EH (cell line): ENCODE measurements at places on chromosomes 7 and 10.

- no peak for DNase-seq
Measured at GRCh38 chr10:33022090-33022489, 64.1 kb upstream of the ITGB1 start.

GRCh38 chr10:128894641-128895040 lies 572.4 kb upstream of the MGMT start:
- DNase-seq: no peak

DNA sequence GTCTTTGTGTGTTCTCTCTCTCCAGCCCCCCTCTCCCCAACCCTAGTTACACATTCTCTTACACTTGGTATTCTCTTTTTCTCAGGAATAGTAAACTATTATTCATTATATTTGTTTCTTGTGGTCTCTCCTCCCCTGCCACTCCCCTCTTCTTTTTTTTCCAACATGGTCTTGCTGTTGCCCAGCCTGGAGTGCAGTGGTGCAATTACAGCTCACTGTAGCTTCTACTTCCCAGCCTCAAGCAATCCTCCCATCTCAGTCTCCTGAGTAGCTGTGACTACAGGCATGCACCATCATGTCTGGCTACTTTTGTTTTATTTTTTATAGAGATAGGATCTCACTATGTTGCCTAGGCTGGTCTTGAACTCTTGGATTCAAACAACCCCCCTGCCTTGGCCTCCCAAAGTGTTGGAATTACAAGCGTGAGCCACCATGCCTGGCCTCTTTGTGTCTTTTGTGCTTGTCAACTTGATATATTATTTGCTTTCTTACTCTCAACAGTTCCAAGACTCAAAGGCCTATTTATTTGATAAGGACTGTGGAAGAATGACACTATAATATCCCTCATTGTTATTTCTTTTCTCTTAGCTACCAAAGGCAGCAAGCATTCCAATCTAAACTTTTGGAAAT lies 66.9 kb downstream of the MLLT10 start:
- DNase-seq: peak; percentile 9

DNA sequence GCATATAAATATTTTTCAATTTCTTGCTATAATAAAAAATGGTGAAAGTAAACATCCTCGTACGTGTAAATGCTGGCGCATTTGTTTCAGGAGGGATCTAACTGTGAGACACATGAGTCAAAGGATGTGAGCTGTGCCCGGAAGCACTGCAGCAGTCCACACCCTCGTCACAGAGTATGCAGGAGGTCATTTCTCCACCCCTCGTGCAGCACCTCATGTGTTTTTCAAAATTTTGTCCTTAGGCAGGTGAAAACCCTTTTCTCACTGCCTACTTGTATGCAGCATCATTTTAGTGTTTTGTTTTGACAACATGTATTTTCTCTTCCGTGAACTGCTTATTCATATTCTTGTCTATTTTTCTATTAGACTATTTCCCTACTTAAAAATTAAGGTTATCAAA lies 162.7 kb downstream of the AVL9 start:
- peak; percentile 8 for DNase-seq

DNA sequence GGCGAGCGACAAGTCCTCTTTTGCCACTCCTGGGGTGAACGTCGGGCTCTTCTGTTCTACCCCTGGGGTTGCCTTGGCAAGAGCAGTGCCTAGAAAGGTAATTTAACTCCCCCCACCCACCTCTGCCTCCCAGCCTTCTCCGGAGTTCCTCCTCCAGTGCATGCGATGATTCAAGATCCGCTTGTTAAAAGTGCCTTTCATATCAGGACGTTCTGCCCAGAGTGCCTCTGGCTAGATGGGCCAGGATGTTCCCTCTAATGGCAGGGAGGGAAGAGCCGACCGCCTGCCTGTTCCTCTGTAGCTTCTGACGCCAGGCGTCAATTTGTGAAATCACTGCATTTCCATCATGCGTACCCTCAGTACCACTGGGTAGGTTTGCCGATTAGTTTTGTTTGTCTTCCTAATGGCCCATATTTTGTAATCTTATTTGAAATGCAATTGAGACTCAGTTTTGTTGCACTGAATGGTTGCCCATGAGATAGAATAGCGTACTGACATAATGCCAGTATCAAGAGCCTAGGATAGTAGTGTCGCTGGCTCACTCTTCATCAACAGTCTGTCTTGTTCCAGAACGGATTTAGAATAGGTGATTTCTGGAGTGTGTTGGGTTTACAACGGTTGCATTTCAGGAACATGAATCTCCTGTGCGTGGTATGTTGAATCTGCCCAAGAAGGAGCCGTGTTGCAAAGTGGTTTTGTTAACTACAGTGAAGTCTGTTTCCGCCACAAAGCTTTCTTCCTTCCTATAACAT lies 13.5 kb downstream of the ECHDC3 start:
- DNase-seq: no peak

DNA sequence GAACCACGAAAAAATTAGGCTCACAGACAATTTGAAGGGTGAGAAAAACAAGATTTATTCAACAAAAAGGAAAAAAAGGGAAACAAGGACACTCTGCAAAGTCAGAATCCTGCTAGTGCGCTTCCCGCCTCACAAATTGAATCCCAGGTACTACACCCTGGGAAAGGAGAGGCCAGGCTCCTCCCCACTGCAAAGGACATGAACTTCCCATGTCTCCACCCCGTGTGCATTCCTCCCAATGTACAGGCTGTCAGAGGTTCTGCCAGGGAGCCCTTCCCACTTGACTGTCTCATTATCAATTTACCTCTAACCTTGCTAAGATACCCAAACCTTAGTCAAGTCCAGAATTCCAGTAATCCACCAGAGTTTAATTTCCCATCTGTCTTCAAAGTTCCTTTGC lies 70.4 kb upstream of the CDK1 start:
- no peak for DNase-seq

DNA sequence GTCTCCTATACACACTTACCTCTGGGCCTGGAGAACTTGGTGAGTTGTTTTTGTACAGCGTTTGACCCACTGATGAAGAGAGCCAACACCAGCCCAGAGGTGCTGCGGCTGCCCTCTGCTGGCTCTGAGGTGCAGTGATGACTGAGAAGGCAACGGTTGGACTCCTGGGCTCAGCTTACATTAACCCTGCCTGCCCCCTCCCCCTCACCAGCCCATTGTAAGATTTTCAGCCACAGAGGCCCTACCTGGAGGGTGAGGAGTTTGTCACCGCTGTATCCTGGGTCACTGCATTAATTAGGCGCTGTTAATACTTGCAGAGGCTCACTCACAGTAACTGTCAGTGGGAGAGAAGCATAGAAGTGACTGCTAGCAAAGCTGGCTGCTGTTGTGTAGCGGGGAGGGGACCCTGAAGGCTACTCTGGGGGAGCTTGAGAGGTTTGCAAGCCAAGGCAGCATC lies 19.0 kb upstream of the ANKRD2 start:
- DNase-seq: peak; percentile 78

DNA sequence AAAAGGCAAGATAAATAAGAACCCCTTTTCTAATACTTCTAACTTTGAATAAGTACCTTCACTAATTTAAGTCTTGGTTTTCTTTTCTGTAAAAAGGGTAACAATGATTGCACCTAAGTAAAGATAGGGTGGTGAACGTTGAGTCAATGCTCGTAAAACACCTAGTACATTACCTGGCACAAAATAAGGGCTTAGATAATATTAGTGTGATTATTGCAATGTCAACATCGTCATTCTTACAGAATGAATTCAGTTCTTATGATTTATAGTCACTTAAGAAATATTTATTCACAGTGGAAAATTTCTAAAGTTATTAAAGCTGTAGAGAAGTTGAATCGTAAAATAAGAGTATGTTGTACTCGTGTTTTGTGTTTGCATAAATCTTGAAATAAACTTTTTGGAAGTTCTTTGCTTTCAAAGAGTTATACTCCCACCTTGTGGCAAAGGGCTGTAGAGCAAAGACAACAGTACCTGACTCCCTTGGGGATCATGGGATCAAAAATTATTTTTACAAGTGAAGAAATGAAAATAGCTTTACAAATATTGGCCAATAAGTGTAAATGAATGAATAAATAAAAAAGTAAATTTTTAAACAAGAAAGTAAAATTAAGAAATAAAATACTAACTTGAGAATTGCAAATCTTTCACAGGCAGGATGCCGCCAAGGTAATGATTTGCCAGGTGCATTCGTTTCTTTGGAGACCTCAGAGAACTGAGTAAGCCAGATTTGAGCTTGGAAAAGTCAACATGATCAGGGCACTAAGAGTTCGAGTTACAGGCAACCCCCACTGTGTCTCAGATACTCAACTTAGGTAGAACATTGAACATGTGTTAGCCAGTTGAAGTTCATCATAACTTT lies 285.8 kb upstream of the CACNA2D1 start:
- DNase-seq: peak; percentile 33

DNA sequence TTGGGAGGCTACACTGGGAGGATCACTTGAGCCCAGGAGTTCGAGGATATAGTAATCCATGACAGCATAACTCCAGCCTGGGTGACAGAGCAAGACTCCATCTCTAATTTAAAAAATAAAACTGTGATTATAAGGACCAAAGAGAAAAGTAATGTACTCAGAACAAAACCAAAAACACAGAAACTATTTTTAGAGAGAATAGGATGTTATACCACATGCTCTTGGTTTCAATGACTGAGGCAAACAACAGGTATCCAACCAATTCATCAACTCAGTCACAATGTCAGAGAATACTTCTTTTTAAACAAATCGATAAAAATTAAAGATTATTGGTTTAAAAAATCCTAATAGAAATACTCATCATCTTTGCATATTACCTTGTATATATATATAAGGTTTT lies 186.7 kb downstream of the TPK1 start:
- no peak for DNase-seq

DNA sequence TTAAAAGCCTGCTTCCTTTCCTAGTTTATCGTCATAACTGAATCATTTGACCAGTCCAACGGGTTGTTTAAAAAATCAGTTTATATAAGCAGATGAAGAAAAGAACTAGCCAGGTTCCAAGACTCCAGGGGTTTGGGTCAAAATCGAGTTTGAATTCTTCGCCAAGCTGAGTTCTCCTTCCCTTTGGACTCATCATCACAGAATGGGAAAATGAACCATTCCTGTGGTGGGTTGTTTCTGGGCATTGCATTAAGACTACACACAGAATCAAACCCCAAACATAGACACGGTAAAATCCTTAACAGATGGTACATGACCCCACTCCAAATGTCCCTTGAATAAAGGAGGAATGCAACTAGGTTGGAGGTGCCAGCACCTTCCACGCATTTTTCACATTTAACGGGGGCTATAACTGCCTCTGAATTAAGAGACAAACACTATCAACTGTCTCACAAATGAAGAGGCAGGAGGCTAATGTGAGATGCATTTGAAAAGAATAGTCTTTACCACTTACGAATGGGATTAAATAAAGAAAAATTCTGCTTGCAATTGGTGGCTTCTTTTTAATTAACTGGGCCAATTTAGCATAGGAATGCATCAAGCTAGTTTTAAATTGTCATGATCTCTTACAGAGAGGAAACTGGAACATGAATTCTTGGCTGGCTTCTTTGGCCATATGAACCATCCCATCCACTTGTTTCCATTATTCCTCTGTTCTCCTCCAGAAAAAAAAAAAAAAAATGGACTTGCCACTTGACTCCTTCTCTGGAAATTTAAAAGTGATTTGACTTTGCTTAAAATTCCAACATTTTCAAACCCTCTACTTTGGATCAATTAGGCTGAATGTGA lies 61.1 kb downstream of the CHST15 start:
- DNase-seq: no peak

GRCh38 chr7:77687100-77687746 lies 9.0 kb upstream of the RSBN1L start:
- peak; percentile 65 for DNase-seq

DNA sequence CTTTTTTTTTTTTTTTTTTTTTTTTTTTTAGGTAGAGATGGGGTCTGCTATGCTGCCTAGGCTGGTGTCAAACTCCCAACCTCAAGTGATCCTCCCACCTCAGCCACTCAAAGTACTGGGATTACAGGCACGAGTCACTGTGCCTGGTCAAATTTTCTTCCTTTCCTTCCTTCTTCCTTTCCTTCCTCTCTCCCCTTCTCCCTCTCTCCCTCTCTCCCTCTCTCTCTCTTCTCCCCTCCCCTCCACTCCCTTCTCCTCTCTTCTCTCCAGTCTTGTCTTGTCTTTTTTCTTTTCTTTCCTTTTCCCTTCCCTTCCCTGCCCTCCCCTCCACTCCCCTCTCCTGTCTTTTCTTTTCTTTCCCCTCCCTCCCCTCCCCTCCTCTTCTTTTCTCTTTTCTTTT lies 7.2 kb upstream of the MLXIPL start:
- no peak for DNase-seq

DNA sequence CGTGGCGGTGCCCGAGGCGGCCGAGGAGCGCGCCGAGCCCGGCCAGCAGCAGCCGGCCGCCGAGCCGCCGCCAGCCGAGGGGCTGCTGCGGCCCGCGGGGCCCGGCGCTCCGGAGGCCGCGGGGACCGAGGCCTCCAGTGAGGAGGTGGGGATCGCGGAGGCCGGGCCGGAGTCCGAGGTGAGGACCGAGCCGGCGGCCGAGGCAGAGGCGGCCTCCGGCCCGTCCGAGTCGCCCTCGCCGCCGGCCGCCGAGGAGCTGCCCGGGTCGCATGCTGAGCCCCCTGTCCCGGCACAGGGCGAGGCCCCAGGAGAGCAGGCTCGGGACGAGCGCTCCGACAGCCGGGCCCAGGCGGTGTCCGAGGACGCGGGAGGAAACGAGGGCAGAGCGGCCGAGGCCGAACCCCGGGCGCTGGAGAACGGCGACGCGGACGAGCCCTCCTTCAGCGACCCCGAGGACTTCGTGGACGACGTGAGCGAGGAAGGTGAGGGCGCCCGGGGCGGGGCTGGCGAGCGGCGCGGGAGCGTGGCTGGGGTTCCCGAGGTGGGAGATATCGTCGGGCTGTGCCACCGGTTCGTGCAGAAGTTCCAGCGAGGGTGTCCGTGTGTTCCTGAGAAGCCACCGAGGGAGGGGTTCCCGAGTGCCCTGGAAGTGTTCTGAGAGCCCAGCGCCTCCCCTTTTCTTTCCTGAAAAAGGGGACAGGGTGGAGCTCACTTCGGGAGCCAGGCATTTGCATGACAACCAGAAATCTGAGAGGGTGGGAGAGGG lies 495 bp downstream of the EIF3B start:
- DNase-seq: peak; percentile 38

GRCh38 chr7:75601539-75601938 lies 109.4 kb downstream of the SPDYE5 start:
- DNase-seq: no peak

DNA sequence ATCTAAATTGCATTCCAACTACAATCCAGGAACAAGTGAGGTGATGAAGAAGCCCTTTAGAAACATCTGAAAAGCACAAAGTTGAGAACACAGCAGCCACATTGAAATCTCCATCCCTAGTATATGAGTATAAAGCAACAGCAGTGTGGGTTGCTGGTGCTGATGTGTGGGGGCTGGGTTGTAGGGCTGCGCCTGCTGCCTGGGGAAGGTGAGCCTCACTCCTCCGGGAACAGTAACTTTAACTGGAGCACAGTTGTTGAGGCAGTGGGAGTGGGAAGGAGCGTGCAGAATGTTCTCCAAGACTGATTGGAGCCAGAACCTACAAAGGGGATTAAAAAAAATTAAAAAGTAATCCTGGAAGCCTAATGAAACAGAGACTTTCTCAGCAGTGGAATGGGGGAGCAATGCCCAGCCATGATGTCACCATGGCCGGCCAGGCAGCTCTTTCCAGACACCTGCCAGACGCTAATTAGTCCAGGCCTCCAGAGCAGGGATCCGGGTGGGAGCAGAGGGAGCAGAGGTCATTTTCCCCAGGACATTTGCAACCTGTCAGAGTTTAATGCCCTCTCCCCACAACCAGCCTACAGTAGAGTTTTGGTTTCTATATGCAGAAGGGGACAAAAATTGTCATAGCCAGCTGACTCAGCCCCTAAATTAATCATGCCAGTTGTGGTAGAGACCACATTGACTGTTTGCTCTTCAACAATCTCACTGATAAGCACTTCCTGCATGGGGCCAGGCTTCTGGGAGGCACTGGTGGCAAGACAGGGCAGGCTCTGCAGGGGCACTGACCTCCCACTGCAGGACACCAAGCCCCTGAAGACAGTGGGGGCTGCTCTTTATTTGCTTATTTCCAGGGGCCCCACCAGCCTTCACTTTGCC lies 133.0 kb upstream of the ZNF32 start:
- DNase-seq: peak; percentile 44
